ENCODE measurements at places on chromosomes 4 and X.

DNA sequence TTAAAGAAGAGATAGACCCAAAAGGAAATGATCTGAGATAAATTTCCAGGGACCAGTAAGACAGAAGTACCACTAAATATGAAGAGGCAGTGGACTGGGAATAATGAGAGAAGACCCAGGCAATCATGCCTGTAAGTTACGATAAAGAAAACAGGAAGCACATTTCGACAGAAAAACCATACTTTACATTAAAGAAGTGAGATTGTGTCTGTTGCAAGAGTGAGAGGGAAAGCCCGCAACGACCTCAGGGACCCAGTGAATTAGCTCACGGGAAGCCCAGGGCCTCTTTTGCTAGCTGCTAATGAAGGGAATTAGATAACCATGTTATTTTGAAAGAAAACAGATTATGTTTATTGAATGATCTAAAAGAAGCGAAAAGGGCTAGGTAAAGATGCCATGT is 28.9 kb upstream of the ACSL1 start:
- no peak for DNase-seq

- no peak for DNase-seq
These were observed 332.5 kb upstream of the ZFP42 start for GRCh38 chr4:187663076-187663475.

DNA sequence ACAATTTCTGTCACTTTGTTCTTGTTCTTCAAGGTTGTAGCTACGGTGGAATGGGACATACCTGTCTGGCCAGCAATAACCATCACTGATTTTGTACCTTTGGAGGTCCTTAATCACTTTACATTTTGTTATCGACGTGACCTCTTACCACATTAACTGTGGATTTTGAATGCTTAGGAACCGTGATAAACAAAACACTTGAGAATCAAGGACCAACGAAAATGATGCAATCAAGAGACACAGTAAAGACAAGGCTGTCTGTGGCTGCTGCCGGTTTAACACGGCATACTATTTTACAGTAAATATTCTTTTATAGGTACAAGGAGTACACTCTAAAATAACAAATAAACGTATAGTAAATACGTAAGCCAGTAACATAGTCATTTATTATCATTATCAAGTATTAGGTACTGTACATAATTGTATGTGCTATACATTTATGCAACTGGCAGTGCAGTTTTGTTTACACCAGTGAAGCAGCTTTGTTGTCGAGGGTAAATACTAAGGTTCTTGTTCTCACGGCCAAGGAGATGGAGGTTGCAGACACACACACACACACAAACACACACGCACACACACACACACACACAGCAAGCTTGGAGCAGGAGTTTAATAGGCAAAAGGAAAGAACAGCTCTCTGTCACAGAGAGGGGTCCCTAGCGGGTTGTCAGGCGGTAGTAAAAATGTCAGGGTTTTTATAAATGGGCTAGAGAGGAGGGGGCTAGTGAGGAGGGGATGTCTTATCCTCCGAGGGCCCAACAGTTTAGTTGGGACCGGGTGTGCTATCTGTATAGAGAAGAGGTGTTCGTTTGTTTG is 194.7 kb upstream of the CXorf51B start:
- no peak for DNase-seq

GRCh38 chr4:26490111-26490959 is at the start of gene CCKAR:
CCKAR (minus strand) TSS chr4:26490484; CDS start chr4:26490267, 217 bp downstream.
- DNase-seq: no peak

GRCh38 chr4:8171266-8171665 is 12.7 kb upstream of the ABLIM2 start:
- DNase-seq: no peak

GRCh38 chr4:107747748-107748486 is 27.9 kb upstream of the PAPSS1 start:
- DNase-seq: no peak

DNA sequence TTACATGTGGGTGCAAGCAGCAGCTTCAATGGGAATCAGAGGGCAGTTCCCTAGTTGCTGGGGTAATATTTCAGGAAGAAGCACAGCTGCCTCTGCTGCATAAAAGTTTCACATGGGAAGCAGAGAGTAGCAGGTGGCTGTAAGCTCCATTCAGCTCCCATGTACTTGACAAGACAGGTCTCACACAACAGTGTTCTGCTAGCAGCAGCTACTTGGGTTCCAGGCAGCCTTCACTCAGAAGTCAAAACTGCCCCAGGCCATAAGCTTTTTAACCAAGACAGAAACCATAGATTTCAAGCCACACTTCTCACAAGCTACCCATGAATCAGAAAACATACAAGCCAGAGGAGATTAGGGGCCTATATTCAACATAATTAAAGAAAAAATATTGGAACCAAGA is 41.4 kb upstream of the SPIN2A start:
- no peak for DNase-seq

DNA sequence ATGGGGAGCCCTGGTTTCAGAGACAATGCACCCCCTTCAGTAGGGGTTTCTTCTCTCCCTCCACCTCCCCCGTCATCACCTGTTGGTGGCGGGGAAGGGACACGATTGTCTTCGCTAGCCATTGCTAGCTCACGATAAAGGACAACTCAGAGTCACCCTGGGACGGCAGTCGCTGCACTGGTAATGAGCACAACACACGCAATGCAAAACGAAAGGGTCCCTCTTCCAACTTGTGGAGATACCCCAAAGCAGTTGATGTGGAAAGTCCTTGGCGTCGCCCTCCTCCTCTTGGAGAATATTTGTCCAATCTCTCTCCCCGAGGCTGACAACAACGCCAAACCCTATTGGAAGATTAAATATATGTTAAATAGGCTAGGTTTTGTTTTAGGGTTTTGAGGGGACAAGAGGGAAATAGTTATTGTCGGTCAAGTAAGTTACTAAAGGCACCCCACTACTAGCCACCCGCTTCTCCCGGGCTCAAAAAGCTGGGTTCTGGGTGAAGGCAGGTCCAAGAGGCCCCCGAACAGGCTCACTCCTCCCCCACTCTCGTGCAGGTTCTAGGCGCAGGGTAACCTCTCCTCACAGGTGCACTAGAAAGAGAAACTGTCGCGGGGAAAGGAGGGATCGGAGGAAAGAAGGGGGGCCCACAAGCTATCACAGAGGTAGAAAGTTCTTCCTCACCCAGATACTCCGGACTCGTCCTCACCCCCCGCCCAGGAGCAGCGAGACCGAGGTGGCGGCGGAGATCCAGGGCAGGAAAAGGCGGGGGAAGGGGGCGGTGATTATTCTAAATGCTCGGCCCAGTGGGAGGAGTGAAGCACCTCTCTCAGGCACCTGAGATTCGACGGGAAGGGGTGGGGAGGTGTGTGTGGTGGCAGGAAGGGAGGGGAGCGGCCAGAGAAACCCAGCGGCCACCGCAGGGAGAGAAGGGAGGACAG is at the start of gene LRBA:
Gene LRBA (minus strand): TSS at position 764 of the 938 bp plus-strand sequence. CDS start 642 bp downstream, at position 122.
- DNase-seq: peak; percentile 44

DNA sequence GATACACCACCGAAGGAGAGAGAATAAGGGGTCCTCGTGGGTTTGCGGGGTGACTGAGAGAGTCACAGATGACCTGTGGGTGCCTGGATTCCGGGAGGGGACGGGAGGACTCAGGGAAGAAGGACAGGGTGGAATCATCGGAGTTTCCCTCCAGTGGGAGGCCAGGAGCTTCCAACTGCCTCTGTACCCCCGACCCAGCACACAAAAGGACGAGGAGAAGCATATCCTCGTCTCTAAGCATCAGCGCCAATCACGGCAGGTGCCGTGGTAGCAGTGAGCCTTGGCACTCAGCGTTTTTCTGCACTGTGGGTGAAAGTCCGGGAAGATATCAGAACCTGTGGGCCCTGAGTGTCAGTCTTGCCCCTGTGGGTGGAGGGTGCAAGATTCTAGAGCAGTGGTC is 62.0 kb downstream of the ASMT start:
- DNase-seq: no peak

GRCh38 chr4:47933840-47934239 is 19.5 kb upstream of the NFXL1 start:
- no peak for DNase-seq

GRCh38 chr4:48043504-48043903 is 26.9 kb downstream of the NIPAL1 start:
- no peak for DNase-seq

DNA sequence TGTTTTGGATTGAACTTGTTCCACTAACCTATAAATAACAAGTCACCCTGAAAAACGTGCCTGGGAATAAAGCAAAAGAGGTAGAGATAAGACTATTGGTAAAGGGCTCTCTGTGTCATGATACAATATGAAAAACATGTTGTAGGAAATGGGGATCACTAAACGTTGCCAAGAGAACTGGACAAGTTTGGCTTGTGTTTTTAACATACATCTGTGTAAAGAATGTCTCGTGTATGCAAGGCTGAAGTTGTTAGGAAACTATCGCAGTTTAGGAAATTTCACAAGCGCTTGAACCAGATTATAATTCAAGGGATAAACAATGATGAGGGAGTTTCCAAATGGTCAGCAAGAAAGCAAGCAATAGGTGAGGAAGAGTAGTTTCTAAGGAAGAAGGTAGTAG is 655.8 kb downstream of the PCDH7 start:
- no peak for DNase-seq

GRCh38 chrX:76850851-76851250 is 423.3 kb downstream of the MAGEE1 start:
- DNase-seq: no peak

GRCh38 chrX:37580080-37580479 is 8.6 kb downstream of the LANCL3 start:
- DNase-seq: no peak

DNA sequence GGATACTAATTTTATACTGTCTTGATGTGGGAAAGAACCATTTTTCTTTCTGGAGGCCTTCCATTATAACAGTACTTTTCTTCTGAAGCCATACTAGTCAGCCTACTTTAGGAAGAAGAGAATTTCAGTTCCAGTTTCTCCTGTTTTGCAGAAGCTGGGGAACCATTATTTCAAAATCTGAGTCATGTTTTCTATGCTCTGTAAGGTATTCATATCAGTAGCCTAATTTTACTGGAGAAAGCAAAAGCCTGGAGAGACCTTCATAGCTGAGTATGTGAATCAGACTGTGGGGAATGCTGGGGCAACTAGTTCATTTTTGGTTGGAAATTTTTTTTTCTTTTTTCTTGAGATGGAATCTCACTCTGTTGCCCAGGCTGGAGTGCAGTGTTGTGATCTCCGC is 22.4 kb downstream of the AFF1 start:
- DNase-seq: no peak

DNA sequence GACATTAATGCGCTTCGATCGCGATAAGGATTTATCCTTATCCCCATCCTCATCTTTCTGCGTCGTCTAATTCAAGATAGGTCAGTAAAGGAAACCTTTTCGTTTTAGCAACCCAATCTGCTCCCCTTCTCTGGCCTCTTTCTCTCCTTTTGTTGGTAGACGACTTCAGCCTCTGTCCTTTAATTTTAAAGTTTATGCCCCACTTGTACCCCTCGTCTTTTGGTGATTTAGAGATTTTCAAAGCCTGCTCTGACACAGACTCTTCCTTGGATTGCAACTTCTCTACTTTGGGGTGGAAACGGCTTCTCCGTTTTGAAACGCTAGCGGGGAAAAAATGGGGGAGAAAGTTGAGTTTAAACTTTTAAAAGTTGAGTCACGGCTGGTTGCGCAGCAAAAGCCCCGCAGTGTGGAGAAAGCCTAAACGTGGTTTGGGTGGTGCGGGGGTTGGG is 528 bp upstream of the FGF2 start:
- no peak for DNase-seq

GRCh38 chr4:161791796-161792556 is 371.8 kb downstream of the FSTL5 start:
- DNase-seq: no peak

DNA sequence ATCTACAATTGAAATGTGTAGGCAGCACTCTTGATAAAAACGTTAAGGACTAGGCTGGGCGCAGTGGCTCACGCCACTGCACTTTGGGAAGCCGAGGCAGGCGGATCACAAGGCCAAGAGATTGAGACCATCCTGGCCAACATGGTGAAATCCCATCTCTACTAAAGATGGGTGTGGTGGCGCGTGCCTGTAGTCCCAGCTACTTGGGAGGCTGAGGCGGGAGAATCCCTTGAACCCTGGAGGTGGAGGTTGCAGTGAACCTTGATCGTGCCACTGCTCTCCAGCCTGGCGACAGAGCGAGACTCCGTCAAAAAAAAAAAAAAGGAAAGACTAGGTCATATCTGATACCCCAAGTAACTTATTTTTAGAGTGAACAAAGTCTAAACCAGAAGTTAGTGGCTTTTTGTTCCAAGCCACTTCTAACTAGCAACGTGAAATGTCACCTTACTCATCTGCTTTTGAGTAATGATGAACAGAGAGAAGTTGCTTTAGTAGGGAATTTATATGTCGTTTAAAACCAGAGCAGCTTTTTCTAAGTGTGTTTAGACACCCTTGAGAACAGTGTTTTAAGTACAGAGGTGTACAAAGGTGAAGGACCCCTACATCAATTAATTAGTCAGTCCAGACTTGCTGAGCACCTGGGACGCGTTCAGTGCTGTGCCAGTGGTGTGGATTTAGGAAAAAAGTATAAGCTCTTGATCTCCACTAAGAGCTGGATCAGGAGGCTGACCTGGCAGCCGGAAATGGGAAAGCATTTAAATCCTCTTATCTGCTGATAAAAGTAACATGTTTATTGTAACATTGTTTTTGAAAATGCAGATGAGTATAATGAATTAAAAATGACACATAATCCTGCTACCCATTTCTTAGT is 23.5 kb downstream of the SPRY1 start:
- DNase-seq: no peak

DNA sequence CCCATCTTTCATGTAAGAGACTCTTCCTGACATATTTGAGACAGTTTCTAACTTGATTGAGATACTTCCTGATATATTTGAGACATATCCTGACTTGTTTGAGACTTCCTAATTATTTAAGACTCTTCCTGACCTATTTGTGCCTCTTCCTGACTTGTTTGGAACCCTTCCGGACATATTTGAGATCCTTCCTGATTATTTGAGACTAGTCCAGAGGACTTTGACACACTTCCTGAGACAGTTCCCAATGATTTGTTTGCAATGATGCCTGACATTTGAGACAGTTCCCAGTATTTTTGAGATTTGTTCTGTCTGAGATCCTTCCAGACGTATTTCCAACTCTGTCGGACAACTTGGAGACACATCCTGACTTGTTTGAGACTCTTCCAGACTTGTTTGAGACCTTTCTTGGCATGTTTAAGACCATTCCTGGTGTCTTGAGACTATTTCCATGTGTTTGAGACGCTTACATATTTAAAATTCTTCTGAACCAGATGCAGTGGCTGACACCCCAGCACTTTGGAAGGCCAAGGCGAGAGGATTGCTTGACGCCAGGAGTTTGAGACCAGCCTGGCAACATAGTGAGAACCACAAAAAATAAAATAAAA is 118.9 kb upstream of the USP9X start:
- no peak for DNase-seq
